ENCODE measurements at places on chromosomes 6 and 20.

DNA sequence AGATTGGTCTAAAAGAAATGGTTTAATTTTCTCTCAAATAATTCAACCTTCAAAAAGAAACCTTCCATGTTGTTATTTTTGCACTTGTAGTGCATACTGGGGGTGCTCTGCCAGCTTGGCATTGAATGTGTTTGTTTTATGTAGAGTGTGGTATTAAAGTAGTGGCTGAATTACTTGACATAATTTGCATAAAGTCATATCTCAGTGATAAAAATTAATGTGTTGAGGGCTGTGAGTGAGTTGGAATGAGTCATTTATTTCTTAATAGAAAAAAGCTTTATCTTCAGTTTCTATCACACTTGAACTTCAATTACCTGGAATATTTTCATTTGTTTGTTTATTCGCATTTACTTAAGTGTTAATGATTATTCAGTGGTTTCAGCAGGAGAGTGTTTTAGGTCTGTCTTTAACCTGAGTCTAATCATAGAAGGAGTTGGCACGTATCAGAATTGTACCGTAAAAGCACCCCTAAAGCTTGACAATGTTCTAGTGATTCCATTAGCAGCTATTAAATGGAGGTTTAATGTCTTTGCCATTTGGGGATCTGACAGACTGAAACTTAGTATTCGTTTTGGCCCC, 801.2 kb upstream of the FLRT3 start:
- DNase-seq = peak; percentile 2

GRCh38 chr20:50305636-50306477, 115.2 kb downstream of the CEBPB start:
- peak; percentile 62 for DNase-seq

DNA sequence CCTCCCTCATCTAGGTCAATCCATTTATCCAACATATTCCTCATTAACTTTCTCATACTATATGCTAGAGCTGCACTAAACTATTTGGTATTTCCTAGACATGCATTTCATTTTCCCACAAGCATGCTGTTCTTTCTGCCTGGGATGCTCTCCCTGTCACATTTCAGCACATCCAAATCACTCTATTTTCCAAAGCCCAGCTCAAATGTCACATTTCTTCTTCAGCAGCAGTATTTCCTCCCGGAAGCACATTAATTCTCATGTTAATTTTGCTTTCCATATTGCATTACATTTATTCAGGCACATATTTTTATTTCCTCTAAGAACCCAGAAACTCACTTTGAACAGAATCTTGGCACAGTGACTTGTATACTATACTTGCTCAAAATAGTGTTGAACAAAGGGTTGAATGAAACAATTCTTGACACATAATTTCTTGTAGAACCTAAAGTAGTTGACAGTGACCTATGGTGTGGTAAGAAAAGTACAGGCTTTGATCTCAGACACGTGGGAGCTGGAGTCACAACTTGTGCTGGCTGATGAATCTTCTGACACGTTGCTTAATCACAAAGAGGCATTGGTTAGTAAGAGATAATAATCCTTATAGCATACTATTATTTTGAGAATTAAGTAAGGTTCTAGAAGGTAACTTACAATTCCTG, 30.8 kb upstream of the CD2AP start:
- no peak for DNase-seq

DNA sequence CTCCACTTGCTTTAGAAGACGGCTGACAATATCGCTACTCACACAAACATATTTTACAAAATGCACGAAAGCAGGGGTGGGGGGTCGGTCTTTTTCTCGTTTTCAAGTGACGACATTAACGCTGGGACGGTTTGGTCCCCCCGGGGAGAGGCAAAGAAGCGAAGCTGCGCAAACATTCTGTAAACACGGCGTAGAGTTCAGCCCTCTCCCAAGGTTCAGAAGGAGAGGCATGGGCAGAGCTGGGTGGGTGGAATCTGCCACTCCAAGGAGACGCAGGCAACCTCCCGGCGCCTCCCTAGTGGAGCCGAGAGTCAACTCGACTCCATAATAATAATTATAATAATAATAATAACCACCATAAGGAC, 2.4 kb downstream of the NKX2-2 start:
- no peak for DNase-seq

- no peak for DNase-seq
Measured at GRCh38 chr20:43721429-43722152, 5.2 kb downstream of the GTSF1L start.

- peak; percentile 44 for DNase-seq
Measured at GRCh38 chr6:154370545-154370944, 13.9 kb upstream of the IPCEF1 start.

GRCh38 chr6:162029873-162030576, 697.5 kb downstream of the PRKN start:
- DNase-seq = no peak

DNA sequence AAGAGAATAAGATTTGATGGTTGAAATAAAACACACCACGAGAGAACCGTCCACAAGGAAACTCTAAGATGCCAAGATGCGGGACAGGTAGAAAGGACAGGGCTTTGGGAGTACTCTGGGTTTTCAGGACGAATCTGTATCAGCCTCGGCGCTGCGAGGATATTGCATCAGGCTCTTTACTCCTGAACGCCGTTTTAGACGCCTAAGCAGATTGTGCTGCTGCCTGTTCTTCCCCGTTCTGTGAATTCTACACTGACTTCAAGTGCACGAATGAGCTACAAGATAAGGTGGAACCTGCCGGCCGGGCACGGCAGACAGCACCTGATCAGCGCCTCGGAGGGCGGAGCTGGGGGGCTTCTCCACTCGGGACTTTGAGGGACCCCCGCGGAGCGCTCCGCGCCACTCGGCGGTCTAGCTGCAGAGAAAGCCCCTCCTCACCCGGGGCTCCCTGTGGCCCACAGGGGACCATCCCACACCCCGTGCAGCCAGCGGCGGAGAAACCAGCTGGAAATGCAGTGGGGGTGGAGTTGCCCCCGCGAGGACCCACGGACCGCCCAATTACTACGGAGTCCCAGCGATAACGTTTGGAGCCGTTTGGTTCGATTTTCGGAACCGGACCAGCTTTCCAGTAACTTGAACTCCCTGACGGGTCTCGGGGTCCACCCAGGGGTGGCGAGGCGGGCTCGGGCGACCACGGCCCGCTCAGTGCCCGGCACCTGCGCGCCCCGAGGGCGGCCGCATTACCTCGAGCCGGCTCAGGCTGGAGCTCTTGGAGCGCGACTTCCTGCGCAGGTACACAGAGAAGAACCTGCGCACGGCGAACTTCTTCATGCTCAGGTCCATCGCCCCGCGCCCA, 646 bp downstream of the RPS6KA2 start:
- DNase-seq = peak; percentile 72

DNA sequence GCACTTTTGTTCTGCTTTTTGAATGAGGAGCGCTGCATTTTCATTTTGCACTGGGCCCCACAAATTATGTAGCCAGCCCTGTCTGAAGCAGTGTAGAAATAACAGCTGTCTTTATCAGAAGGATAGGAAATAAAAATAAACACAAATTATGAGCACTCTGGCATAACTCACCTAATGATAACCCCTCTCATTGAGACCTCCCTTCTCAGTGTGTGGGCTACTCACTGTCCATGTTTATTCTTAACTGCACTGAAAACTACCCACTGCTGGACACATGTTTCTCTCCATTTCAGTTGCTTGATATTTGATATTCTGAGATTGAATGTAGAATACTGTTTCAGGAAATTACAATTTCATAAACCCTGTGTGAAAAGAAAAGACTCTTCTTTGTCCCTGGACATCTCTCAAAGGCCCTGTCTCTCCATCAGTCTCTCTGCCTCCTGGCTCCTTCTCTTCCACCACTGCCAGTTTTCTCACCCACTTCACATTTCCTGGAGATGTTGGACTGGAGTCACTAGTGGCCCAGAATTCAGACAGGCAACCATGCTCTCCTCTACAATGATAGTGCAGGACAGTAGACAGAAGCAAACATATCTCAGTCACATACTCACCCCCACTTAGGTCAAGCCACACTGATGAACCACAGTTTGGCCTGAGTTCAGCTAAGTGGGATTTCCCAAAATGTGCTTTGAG, 29.6 kb upstream of the SAYSD1 start:
- DNase-seq = no peak

DNA sequence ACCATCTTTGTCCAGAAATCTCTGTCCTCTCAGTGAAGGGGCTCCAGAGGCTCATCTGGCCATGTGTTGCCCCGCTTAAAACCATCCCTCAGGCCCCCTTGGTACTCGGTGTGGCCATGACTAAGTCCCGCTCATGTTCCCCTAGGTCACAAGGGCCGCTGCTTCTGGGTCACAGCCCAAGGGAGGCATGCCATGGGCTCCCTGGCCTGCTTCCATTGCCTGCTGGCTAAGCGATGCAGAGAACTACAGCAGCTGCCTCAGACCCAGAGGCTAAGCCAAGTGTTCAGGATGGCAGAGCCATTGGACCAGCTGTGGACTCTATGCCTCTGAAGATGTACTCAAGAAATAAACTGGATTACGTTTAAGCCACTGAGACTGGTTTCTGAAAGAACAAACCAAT, 95.5 kb downstream of the ZFP64 start:
- DNase-seq = no peak

- no peak for DNase-seq
Measured at GRCh38 chr6:108363113-108363512, 68.3 kb downstream of the AFG1L start.

GRCh38 chr20:6956574-6956973, 189.1 kb downstream of the BMP2 start:
- DNase-seq = no peak

DNA sequence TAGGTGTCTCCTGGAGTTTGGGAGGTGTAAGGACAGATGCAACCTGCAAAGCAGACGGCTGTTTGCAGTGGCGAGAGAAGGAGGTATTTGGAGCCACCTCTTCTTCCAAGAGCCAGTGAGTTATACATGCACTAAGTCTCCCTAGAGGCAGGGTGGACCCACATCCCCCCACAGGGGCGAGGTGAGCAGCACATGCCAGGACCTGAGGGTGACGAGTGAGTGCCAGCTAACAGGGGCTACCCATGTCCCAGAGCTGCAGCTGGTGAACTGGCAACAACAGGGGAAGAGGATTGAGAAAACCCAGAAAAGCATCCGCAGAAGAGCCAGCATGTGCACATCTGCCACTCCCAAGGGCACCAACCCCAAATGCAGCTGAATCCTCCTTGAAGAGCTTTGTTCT, 95.1 kb downstream of the CD83 start:
- DNase-seq = no peak

DNA sequence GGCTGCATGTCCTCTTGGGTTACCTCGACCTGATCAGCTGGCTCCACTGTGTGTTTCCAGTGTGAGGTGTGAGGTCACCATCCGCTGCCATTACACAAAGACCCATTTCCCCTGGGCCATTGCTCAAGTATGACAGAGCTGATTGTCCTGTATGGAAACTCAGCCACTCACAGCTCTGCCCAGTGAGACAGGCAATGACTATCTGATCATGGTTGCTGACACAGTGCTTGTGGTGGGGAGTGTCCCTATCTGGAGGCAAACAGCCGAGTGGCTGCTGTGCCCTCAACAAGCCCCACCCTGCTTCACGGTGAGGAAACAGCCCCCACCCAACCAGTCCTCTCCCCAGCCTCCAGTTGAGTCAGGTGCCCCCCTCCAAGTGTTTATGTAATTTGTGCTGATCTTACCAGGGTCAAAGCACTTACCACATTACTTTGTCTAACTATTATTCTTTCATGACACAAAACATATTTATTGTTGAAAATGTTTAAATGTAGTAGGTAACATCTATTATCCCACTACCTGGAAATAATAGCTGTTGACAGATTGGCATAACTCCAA, 11.7 kb upstream of the MAPK13 start:
- DNase-seq = peak; percentile 14

- DNase-seq = no peak
Measured at GRCh38 chr6:45487645-45488044, 109.9 kb upstream of the SUPT3H start.

- DNase-seq = no peak
Measured at GRCh38 chr6:27547157-27548075, 74.5 kb upstream of the ZNF184 start.

DNA sequence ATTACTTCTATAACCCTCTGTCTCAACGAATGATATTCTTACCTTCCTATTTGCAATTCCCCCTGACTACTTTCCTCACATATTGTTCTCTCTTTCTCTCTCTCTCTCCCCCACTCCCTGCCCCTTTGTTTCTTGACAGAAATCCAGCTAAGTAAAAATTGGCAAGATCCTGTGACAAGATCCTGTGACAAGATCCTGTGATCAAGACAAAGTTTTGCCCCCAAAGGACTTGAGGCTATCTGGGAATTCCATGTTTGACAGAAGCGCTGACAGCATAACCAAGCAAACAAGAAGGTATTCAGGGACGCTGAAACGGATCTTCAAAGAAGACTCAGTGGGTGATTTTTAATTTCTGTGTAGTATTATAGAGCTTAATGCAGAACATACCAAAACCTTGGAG, 5.5 kb upstream of the HBS1L start:
- no peak for DNase-seq

DNA sequence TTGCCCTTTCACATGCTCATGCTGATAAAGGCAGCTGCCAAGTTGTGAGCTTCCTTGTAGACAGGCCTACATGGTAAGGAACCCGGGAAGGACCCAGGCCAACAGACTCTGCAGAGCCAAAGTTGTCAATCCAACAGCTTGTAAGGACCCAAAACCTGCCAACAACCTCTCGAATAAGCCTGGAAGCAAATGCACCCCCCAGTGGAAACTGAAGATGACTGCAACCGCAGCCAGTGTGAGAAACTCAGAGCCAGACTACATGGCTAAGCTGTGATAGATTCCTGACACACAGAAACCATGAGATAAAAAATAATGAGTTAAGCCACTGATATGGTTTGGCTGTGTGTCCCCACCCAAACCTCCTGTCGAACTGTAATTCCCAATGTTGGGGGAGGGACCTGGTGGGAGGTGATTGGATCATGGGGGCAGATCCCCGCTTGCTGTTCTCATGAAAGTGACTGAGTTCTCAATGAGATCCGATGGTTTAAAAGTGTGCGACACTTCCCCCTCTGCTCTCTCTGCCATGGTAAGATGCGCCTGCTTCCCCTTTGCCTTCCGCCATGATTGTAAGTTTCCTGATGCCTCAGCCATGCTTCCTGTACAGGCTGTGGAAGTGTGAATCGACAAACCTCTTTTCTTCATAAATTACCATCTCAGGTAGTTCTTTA, 18.8 kb upstream of the CLPSL2 start:
- no peak for DNase-seq

GRCh38 chr6:167524261-167525111, 199.6 kb downstream of the TTLL2 start:
- DNase-seq = no peak

GRCh38 chr20:3672547-3673171, 9.2 kb downstream of the ADAM33 start:
- peak; percentile 38 for DNase-seq

DNA sequence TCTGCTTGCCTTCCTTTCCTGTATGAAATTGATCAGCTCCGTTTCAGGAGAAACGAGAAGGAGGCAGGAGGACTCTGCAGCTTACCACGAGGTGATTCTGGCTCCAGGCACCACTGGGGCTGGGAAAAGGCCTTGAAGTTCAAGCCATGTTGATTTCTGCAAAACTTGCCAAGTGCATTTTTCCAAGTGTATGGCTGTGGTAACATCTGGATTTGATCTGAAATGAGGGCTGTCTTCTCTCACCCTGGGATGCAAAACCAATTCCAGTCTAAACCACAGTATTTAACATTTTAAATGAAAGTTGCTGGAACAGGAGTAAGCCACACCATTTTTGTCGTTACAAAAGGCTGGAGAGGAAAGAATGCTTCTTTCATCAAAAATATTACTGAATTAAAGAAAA, 36.1 kb upstream of the FAM210B start:
- no peak for DNase-seq

Measured in thyroid gland (tissue), 4 donors.